Stimulated activated naive CD4-positive, alpha-beta T cell (primary cell): ENCODE measurements at places on chromosomes 11 and 22.

GRCh38 chr11:60838132-60838531 is 3.8 kb upstream of the CCDC86 start:
- no peak for DNase-seq

DNA sequence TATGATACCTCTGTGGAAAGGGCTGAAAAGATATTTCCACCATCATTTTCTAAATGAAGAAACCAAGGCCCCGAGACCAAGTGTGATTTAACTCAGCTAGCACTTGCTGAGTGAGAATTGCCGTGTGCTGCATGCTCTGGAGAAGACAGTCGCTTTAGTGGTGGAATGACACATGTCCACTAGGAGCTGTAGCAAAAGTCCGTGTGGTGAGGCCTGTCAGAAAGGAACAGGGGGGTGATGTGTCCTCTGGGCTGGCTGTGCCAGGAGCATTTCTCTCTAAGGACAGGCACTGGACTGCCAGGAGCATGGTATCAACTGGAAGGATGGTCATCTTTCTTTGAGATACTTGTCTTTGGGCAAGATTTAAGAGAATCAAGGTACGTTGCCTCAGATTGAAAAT is 72.8 kb downstream of the ATXN10 start:
- no peak for DNase-seq

DNA sequence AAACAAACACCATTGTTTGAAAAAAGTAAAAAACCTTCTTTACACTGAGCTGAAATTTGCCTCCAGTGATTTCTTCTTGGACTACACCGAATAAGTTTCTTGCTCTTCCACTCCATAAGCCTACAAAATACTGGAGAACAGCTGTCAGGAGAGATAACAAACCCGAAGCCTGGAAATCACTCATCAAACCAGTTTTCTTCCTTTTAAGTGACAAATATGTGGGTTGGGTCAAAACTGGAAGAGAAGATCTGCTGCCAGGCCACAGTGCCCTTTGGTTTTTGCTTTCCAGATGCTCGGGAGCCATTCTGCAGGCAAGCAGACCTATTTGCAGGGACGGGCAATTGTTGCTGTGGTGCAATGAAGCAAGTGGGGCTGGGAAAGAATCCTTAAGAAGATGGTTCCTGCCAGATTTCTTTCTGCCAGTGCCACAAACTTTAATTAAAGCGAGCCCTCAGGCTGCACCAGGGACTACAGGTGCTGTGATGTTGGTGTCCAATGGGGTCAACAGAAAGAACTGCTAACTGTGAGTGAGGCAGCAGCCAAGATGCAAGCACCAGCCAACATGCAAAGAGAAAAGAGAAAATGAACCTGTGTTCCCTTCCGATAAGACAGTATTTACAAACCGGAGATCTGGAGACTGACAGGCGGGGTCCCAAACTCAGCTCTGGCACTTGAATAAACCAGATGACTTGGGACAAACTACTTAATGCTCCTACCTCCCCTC is 44.8 kb upstream of the SMCO4 start:
- no peak for DNase-seq

DNA sequence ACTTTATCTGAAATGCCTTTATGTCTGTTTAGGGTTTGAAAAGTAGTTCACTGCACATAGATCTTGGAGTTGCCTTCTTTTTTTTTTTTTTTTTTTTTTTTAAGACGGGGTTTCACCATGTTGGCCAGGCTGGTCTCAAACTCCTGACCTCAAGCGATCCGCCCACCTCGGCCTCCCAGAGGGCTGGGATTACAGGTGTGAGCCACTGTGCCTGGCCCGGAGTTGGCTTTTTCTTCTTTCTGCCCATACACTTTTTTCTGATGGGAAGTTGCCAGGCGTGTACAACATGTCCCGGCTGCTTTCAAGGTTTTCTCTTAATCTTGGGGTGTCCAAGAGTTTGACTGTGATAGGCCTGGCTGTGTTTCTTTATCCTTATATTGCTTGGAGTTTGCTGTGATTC is 12.9 kb upstream of the GNB1L start:
- DNase-seq, result no peak

DNA sequence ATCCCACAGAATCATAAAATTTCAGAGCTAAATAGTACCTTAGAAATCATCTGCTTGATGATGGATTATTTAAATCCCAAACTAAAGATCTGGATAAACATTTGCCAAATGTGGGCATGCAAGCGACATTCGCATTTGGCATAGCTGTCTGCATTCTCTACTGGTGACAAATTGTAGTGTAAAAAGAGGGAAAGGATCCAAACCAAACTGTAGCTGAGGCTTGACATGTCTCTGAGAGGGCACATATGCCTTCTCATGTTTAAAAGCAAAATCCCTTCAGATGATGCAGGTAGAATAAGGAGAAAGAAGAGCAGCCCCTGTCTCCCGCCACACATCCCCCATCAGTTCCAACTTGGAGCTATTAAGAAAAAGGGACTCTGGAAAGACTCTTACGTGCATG is 257.5 kb upstream of the MTNR1B start:
- no peak for DNase-seq

DNA sequence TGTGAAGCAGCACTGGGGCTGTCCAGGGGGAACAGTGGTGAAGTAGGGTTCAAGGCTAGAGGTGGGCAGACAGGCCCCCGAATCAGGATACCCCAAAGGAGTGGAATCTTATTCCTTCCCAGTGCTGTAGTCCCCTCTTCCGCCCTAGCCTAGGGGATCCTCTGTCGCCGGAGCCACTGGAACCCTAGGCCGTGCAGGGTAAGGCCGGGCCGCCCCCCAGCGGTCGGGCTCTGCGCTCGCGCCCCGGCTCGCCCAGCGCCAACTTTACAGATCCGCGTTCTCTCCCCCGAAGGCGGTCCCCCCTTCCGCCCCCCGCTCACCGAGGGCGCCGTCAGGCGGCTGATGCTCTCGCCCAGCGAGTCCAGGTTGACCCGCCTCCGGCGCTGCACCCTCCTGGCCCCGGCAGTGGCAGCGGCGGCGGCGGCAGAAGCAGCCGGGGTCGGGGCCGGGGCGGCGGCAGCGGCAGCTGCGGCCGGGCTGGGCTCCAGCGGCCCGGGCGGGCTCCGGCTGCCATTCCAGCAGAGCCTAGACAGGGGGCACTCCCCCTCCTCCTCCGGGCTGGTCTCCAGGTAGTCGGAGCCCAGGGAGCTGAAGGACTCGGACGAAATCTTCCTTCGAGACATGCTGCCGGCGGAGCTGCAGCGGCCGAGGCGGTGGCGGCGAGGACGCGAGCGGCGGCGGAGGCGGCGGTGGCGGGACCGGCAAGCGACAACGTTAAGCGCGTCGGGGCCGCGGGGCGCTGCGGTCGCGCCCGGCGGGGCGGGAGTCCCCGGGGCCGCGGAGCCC is 650 bp downstream of the GUCY1A2 start:
- DNase-seq, result no peak

DNA sequence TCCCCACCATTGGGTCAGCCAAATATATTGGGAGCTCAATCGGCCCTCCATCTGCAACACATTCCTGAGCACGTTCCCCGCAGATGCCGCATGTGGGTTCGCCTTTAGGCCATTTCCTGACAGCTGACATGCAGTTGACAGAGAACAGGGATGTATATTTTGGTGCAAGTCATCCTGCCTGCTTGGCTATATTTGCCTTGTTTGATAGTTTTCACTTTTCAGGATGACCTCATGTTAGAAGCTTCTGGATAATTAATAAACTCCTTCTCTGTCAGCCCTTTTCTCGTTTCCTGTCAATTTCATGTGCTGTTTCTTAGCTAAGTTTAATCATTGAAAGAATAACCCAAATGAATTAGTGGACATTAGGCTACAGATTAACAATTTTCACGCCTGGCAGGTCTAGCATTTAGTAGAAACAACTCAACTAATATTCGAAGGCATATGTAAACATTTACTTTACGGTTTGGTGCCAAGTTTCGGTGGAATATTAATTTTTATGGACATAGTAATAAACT is 105.8 kb upstream of the SLC5A12 start:
- no peak for DNase-seq

DNA sequence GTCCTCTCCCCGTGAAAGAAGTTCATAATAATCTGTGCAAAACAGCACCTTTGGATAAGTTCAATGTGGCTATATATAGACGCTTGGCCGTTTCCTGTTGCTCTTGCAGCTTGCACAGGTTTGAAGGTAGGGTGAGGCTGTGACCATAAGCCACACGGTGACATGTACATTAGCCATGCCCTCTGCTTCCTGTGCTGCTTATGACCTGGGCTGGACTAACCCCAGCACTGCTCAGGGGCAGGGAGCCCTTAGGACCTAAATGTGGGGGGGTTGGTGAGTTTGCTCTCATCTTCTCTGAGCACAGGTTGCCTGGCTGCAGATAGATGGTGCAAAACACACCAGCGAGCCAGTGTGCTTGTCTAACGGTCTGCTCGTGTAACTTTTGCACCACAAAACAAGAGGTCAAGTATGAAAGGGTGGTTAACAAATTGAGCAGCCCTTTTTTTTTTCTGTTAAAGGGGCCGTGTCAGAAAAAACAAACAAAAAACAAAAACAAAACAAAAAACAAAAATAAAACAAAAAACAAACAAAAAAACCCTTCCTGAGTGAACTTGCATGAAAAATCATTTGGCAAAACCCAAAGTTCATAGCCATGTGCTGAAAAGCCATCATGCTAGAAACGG is 37.3 kb downstream of the FLI1 start:
- DNase-seq, result no peak

DNA sequence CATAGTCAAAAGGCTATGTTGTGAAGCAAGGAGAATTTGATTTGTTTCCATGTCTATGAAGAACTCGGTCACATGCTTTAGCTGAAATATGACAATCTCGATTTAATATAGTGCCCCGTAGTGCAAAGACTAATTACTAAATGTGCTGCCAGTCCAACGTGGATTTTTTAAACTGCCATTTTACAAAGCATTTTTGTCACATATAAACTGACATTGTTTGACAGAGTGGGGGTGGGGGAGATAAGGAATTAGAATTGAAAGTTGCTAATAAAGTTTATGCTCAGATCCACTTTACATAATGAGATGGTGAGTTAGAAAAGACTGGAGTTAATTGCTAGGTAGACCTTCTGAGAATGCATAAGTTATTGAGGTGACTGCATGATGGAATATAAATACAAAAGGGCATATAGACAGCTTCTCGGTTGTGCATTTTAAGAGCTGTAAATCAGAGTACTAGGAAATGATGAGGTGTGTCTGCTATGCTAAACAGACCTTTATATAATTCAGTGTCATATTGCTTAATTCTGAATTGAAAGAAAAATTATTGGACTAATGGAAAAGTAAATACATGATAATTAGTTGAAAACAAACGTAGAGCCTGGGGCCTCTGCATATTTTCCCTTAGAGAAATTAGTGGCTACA is 158.9 kb upstream of the MTNR1B start:
- DNase-seq, result no peak

DNA sequence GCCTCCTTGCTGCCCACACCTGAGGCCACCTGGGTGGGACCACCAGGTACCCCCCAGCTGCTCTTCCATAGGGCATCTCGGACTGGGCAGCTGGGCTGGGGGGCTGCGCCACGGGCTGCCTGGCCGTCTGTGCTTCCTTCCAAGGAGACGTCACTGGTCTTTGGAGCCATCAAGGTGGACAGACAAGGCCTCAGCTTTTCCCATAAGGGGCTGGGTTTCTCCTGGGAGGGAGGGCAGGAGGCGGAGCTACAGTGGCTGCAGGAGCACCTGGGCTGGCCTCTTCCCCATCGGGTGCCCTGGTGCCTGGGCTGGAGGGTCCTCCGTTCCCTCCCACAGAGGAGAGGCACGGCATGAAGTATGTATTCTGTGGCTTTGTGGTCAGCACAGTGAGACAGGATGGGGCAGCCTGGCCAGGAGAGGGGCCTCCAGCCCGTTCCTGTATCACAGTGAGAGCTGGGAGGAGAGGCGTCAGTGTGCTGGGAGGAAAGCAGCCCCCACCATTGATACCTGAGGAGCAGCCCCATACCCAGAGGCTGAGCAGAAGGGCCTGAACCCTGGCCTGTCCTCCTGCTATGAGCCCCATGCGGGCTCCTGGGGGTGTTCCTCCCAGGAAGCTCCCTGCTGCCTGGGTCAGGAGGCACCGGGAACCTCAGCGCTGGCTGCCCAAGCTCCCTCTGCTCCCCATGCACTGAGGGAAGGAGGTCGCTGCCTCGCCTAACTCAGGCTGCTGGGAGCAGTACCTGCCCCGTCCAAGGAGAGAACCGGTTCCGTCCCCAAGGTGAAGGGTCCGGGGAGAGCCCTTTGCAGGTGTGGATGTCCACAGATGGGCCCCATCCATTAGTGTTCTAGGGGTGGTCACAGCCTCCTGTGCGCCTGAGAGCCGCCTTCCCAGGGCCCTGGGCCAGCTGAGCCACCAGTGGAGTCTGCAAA is 1075.0 kb downstream of the BRD1 start:
- DNase-seq, result no peak

GRCh38 chr11:71145988-71146824 is 106.2 kb downstream of the SHANK2 start:
- DNase-seq, result no peak

- no peak for DNase-seq
Measured at GRCh38 chr11:33016654-33017053, 976 bp downstream of the DEPDC7 start.

- DNase-seq, result no peak
Measured at GRCh38 chr11:87662287-87662686, 513.0 kb downstream of the RAB38 start.

DNA sequence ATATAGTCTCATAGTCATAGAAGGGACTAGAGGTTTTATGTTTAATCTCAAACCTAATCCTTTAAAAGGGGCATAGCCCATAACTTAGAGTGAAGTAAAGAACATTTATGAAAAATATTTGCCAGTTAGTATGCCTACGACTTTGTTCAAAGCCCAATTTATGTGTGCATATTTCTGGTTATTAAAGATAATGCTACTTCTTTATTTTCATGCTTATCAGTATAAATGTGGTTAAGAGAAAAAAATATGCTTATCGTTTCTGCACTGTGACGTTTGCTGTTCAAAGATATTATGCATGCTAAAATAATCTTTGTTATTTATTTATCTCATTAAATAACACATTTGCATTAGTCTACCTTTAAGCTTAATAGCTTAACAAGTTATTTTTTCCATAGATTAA is 343.9 kb downstream of the DYNC2H1 start:
- no peak for DNase-seq

DNA sequence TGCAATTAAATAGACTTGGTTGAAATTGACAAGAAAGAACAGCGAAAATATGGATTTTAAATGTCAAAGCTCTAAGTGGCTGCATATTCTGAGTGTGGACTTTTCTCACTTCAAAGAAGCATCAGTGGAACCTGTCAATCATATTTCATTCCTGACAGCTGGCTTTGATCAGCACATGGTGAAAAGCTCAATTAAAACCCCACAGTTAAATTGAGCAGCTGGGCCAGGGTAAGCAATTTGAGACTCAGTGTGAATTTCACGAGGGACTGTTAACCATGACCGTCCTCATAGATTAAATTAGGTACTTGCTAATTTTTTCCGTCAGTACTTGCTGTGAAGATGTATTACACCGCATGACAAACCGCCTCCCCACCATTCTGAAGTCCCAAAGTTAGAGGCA is 11.0 kb upstream of the OR10D3 start:
- no peak for DNase-seq

GRCh38 chr22:45912910-45913309 is 64.1 kb downstream of the WNT7B start:
- DNase-seq, result no peak

- no peak for DNase-seq
Measured at GRCh38 chr11:11425806-11426205, 72.8 kb upstream of the CSNK2A3 start.
